Activated T-helper 1 cell treated with anti-CD3 and anti-CD28 coated beads, Interleukin-2, amount 50 U/mL, for 16 hours (primary cell): ENCODE measurements at places on chromosomes 11 and 22.

GRCh38 chr11:95375451-95375850 is 144.4 kb upstream of the SESN3 start:
- no peak for DNase-seq

- DNase-seq: no peak
Measured at GRCh38 chr22:29044657-29045176, 16.9 kb downstream of the C22orf31 start.

DNA sequence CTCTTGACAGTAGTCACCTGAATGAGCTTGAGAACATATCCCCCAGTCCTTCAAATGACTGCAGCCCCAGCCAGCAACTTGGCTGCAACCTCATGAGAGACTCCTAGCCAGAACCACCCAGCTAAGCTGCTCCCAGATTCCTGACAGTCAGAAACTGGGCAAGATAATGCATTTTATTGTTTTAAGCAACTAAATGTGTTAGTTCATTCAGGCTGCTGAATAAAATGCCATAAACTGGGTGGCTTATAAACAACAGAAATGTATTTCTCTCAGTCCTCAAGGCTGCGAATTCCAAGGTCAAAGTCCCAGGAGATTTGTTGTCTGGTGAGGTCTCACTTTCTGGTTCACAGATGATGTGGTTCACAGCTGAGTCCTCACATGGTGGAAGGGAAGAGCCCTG is 5.8 kb upstream of the PAMR1 start:
- DNase-seq: no peak

DNA sequence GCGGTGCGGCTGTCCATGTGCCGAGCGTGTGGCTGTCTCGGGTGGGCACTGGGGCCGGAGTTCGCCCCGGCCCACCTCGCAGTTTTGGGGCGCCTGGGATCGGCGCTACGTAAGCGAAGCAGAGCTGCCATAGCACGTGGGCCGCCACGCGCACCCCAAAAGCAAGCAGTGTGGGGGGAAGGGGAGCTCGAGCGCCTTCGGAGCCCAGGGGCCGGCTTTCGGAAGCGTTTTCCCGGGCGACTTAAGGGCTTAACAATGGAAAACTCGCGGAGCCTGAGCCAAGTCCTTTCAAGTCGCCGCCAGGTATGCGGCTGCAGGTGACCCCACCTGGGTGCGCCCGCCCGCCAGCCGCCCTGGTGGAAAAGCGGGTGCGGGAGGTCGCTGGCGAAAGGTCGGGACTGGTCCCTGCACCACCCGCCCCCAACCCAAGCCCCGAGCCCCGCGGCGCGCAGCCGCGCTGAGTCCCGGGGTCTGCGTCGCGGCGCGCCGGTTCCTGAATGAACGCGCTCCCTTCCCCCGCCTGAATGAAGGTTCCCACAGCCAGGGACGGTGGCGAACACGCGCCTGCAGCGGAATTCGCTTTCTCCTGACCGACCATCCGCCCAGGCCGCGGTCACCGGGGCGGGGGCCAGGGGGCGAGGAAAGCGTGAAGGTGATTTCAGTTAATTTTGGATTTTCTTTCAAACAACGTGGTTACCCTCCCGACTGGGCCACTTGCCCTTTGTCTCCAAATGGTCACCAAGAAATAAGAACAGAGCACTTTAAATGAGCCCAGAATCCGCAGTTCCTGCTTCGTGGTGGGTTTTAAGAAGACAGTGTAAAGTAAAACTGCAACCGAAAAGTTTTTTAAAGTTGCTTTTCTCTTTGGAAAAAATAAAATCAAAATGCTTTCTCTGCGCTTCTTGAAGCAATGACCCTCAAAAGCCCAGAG is 2.8 kb upstream of the CCND1 start:
- no peak for DNase-seq

GRCh38 chr11:64100782-64101353 is 65.0 kb downstream of the MACROD1 start:
- no peak for DNase-seq

- no peak for DNase-seq
Measured at GRCh38 chr11:44550123-44550522, 15.3 kb upstream of the CD82 start.

- DNase-seq: no peak
Measured at GRCh38 chr22:42376711-42377554, 55.3 kb downstream of the NFAM1 start.

- no peak for DNase-seq
Measured at GRCh38 chr11:114764563-114764962, 86.2 kb downstream of the NXPE2 start.

GRCh38 chr11:23078289-23078971 is 218.2 kb upstream of the CCDC179 start:
- DNase-seq: no peak

DNA sequence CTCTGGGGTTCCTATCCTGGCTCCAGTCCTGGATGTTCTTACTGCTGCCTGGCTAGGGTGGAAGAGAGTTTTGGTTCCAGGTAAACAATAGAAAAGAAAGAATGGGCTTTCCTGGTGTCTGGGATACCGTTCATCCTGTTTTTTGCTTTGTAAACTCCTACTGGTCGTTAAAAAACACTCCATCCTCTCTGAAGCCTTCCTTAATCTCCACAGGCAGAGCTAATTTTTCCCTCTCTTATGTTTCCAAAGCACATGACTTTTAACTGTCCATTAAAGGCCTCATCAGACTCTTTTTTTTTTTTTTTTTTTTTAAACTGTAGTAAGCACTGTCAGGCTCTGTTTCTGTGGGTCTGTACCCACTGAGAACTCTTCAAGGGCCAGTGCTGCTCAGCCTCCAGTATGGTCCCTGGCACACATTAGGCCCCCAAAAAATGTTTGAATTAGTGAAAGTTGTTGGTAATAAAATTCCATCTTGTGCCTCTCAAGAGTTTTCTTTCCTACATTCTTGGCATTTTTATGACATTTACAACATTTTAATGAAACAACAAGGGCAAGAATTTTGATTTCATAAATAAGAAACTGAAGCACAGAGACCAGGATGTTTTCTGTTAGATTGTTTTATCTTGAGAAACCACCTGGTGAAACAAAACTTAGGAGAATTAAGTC is 104.2 kb downstream of the TEAD1 start:
- DNase-seq: no peak

- DNase-seq: no peak
Measured at GRCh38 chr22:42892571-42893316, 35.7 kb upstream of the ARFGAP3 start.

DNA sequence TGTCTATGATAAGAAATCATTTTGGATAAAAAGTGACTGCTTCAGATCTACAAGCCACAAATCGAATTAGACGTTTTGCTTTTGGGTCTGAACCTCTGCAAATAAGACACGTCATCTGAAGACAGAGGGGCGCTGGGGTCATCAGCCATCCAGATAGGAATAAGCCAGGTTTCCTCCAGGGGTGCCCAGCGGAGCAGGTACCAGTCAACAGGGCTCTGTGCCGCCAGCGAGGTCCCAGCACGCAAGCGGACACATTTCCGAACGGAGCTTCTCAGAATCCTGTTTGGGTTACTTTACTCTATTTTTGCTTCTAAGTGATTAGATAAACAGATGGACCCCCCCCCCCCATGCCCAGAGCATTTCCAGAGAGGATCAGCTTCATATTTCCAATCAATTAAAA is 873.8 kb downstream of the BRD1 start:
- no peak for DNase-seq

DNA sequence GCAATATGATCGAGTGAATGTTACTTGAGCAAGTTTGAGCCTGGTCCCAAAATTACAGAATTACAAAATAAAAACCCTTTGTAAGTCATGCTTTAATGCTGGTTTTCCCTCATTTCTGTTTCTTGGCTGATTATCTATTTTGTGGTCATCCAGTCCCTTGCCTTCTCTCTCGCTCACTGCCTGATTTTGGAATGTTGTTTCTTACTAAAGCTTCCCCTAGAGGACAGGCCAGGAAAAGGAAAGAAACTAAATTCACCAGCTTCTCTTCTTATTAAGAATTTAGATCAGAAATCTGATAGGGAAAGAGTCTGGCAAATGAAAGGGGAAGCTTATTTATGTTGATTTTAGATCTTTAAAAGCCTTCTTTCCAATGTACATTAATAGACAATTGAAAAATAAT is 16.6 kb upstream of the BDNF start:
- no peak for DNase-seq

DNA sequence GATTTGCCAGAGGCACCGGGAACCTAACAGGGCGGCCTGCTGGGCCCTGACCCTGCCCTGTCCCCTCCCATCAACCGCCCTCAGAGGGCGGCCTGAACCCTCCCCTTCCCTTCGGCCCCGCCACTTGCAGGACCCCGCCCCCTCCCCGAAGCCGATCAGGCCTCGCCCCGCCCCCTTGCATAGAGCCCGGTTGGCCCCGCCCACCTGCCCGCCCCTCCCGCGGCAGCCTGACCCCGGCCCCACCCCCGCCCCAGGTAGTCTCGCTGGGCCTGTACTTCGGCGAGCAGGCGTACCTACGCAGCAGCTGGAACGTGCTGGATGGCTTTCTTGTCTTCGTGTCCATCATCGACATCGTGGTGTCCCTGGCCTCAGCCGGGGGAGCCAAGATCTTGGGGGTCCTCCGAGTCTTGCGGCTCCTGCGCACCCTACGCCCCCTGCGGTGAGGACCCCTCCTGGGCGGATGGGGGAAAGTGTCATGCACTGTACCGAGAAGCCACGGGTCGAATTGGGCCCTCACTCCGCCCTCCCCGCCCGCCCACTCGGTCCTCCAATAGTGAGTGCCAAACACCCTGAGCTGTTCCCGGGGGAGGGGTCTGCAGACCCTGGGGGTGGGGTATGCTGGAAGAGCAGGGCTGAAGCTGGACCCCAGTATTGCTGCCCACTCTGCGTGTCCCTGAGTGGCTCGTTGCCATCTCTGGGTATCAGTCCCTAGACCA is 94.1 kb downstream of the CACNA1I start:
- DNase-seq: peak; percentile 17

- DNase-seq: no peak
Measured at GRCh38 chr22:17845790-17846189, 71.5 kb upstream of the BID start.

- DNase-seq: no peak
Measured at GRCh38 chr22:48918585-48919186, 909.0 kb downstream of the BRD1 start.

DNA sequence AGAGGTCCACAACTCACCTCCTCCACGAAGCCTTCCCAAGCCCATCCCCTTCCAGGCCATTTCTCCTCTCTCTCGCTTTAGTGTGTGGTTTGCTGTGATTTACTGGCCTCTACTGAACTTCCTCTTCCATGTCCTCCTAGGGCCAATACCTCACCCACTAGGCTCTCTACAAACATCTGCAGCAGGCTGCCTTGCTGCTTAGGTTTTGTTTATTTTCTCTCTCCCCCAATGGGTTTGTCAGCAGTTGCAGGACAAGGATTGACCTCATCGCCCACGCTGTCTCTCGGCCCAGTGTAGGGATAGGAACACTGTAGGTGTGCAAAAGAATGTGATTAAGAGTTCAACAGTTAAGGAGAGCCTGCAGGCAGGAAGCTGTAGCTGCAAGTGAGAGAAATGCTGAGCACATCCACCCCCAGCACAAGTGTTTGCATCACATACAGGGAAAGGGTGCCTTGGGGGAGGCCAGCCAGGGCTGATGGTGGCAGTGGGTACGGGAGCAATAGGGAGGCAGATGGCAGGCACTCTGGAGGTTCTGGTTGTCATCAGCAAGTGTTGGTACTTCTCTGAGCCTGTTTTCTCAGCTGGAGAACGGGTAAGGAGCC is 1.4 kb downstream of the PC start:
- no peak for DNase-seq

DNA sequence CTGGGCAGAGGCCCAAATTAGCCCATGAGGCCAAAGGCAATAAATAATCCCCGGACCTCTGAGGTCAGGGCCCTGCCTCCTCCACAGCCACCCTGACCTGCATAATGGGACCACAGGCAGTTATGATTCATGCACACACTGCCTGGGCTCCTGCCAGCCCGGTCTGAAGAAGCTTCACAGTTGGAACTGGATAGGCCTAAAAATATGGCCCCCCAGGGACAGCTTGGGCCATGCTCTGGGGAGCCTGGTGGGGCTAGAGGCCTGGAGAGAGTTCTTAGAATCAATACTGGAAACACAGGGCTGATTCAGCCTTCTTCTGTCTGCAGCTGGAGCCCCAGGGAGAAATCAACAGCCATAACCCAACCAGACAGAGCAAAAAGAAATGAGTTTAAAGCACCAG is 112.8 kb upstream of the CADM1 start:
- DNase-seq: no peak

DNA sequence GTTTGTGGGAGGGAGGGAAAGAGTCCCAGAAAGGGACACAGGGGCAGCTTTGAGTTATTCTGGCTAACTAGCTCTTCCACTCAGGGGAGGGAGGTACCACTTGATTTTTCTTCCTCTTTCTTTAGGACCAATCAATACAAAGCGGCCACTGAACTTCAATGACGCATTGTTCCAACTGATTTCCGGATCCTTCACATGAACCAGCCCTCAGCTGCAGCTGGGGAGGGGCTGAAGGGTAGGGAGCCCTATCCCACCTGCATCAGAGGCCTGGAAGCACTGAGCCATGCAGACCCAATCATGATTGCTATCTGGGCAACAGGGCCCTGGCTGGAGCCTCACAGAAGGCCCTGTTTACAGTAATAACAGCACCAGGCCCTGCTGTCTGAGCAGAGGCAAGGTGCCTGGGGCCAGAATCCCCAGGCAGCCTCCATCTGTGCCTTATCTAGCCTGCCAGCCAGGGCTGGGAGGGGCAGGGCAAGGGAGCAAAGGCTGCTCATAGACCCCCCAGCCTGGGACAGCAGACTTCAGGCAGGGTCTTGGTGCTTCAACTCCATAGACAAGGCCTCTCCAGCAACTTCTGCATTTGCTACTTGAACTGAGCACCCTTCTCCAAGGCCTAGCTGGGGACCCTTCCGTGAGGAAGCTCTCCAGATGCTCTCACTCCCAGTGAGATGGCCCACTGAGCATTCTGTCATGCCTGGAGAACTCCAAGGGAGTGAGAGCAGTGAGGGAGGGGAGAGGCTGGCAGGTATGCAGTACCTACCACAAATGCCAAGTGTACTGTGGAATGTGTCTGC is 22.5 kb downstream of the CLPB start:
- no peak for DNase-seq

GRCh38 chr22:36928786-36929535 is 15.5 kb downstream of the CSF2RB start:
- no peak for DNase-seq

GRCh38 chr22:26082866-26083265 is 86.4 kb upstream of the SEZ6L start:
- no peak for DNase-seq

DNA sequence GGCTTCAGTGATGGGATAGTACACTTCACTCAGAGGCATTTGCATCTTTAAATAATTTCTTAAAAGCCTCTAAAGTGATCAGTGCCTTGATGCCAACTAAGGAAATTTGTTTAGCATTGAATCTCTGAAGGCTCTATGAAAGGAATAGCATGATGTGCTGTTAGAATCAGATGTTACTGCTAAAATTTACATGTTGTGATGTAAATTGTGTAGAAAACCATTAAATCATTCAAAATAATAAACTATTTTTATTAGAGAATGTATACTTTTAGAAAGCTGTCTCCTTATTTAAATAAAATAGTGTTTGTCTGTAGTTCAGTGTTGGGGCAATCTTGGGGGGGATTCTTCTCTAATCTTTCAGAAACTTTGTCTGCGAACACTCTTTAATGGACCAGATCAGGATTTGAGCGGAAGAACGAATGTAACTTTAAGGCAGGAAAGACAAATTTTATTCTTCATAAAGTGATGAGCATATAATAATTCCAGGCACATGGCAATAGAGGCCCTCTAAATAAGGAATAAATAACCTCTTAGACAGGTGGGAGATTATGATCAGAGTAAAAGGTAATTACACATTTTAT is 4.6 kb downstream of the MALAT1 start:
- no peak for DNase-seq
